ENCODE measurements at places on chromosomes 4 and X.

GRCh38 chr4:108425988-108426387 lies 194.4 kb upstream of the RPL34 start:
- DNase-seq = peak; percentile 59

- no peak for DNase-seq
Observed at GRCh38 chr4:39620551-39621313, 17.9 kb downstream of the SMIM14 start.

GRCh38 chr4:123559955-123560871 lies 163.6 kb downstream of the SPRY1 start:
- DNase-seq = no peak

- DNase-seq = no peak
Observed at GRCh38 chr4:163233321-163233720, 66.6 kb upstream of the NAF1 start.

GRCh38 chr4:97762115-97762512 lies 381.2 kb downstream of the STPG2 start:
- no peak for DNase-seq

DNA sequence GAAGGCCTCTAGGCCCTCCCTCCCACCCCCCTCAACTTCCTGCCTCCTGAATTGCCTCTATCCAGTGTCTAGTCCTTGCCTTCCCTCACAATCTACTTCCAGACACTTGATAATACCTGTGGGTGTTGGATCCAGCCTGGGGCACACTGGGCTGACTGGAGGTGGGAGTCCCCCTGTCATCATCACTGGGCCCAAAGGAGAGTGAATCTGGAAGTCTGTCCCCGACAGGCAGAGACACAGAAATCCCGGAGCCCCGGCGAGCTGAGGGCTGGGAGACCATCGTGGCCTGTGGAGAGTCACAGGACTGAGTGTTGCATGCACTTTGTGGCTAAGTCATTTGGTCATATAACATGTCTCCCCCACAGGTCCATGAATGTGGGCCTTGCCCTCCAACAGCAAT lies 8.4 kb upstream of the SYP start:
- no peak for DNase-seq

GRCh38 chr4:184369871-184370270 lies 104.5 kb downstream of the IRF2 start:
- no peak for DNase-seq

GRCh38 chrX:70769659-70770227 lies 138.8 kb downstream of the TEX11 start:
- no peak for DNase-seq

DNA sequence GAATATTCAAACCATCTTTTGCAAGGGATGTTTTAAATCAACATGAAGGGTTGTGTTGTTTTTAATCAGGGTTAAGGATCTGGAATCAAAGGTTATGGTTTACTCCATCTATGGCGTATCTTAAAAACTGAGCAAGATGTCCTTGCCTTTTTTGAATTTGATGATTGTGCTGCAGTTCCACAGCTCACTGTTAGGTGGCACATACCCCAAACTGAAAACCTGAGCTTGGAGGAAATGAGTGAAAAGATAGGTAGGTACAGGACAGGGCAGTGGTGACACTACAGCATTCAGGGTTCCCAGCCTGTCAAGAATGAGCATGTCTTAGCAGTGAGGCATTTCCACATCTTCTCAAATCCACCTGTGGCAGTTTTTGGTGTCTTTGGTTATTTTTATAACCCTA lies 13.1 kb upstream of the EOLA1 start:
- no peak for DNase-seq

- DNase-seq = no peak
Observed at GRCh38 chr4:54662901-54663585, 5.3 kb downstream of the KIT start.

DNA sequence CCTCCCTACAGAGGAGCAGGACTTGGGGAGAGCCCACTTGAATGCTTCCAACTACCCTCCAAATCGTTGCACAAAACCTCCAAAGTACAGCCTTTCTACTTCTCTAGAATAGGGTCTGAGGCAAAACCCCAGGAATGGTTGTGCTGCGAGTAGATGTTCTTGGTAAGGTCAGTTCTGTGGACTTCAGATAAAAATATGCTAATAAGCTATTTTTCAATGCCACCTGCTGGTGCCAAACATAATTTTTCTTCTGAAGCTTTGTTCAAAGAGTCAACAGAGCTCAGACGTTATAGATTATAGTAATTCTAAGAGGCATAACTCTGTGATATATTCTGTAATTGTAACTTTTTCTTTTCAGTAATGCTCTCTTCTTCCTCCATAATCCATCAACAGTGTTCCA lies 425.7 kb downstream of the GPAT3 start:
- DNase-seq = no peak

DNA sequence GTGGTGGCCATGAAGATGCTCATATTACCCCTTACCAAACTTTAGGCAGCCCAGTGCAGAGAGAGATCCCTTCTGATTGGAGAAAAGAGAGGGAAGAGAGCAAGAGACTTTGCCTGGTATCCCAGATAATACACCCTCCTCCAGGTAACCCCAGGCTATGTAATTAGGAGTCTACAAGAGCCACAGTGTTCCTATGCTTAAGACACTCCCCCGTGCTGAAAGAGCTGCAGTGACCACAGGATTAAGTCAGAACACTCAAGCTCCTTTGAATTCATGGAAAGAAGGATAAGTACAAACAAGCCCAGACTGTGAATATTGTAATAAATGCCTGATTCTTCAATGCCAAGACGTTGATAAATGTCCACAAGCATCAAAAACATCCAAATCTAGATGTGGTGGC lies 41.4 kb downstream of the PABPC4L start:
- no peak for DNase-seq

- no peak for DNase-seq
Observed at GRCh38 chr4:8160233-8160560, 1.6 kb upstream of the ABLIM2 start.

GRCh38 chrX:134572816-134573682 lies 85.2 kb downstream of the PLAC1 start:
- peak; percentile 19 for DNase-seq

DNA sequence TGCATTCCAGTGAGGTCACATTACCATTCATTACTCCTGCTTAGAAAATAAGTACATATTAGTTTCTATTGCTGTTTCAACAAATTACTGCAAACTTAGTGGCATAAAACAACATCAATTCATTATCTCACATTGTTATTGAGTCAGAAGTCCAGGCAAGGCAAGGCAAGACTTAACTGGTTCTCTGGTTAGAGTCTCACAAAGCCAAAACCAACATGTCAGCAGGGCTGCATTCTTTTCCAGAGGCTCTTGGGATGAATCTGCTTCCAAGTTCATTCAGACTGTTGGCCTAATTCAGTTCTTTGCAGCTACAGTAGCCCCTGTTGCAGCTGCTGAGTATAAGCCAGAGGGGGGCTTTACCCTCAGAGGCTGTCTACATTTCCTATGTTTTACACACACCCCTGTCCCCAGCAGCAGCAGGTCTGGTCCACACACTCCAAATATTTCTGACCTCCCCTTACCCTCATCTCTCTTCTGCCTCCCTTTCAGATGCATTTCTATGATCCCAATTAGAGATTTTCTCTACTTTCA lies 892.1 kb upstream of the EPHA5 start:
- DNase-seq = no peak

- DNase-seq = no peak
Observed at GRCh38 chrX:781224-782204, 150.9 kb downstream of the SHOX start.

DNA sequence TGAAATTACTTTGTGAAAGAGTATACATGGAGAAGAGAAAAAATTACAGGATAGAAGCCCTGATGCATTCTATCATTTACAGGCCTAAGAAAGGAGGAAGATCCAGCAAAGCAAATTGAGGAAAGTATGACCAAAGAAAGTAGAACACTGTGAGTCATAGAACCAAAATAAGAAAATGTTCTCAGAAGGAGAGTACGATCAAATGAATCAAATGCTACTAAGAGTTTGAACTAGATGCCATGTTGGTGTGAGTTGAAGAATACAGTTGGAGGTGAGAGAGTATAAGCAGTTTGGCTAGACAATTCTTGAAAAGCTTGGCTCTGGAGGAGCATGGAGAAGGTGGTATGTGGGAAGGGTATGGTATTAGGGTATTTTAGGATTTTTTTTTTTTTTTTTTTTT lies 161.8 kb downstream of the RPA4 start:
- DNase-seq = no peak

GRCh38 chr4:5399790-5400421 lies 308.5 kb downstream of the EVC2 start:
- DNase-seq = no peak

- no peak for DNase-seq
Observed at GRCh38 chr4:124536946-124537345, 175.6 kb downstream of the ANKRD50 start.

DNA sequence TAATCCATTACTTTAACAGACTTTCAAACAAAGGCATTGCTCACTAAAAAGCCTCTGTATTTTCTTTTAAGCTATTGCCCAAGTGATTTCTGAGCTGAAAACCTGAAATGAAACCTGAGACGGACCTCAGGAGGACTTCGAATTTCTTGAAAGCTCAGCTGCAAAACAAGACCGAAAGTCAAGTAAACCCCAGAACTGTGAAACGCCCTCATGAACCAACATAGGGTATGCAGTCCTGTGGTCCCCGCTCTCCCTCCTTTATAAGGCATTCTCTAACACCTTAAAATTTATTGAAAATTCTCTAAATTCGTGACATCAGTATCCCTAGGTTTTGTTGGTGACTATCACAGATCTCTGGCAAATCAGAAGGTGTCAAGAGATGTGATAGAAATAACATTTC lies 91.8 kb downstream of the SHISA3 start:
- no peak for DNase-seq

DNA sequence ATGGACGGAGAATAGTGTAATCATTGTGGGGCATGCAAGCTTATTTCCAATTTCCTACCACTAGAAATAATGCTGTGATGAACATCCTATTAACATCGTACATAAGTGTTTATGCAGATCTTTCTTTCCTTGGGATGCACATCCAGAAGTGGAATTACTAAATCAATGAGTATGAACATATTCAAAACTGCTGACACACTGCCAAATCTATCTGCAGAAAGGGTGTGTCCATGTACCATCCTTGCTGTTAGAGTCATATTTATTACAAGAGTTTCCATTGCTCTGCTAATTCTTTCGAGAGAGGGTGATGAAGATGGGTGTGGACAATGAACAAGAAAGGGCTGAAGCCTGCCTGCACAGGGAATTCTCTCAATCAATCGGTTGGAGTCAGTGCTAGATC lies 82.6 kb downstream of the GPC4 start:
- DNase-seq = no peak

DNA sequence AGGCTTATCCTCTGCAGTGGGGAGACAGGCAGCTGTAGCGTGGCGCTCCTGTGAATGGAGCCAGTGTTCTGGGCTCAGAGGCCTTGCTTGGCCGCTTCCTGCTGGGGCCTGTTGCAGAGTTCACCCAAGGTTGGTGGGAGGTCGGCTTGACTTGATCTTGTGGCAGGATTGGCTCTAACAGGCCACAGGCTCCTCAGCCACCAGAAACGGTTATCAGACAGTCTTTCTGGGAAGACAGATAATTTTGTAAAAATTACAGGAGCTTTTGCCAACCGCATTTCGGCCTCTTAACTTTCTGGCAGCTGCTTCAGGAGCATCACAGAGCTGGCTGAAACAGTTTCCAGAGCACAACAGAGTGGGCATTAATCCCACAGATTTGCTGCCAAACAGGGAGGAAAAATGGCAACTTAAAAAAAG lies 66.4 kb downstream of the DIPK2B start:
- DNase-seq = no peak

GRCh38 chrX:78769101-78769755 lies 21.7 kb downstream of the LPAR4 start:
- no peak for DNase-seq

GRCh38 chrX:15359701-15360100 lies 24.4 kb upstream of the PIGA start:
- no peak for DNase-seq

DNA sequence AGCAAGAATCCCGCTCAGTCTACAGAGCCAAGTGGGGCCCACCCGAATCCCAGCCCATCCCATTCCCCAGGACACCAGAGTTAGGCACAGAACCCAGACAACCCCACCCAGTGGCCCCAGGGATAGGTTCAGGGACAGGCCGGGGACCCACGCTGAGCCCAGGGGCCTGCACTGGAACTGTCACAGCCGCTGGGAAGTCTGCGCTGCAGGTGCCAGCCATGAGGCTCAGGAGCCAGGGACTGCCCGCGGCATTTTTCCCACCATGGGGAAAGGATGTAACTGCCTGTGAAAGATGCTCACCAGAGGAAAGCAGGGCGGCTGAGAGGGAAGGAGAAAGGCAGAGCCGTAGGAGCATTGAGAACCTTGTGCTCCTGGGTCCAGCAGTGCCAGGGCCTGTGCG lies 12.0 kb downstream of the EVC2 start:
- no peak for DNase-seq

GRCh38 chr4:17283251-17283650 lies 228.6 kb downstream of the QDPR start:
- no peak for DNase-seq

GRCh38 chrX:148755111-148755510 lies 254.7 kb downstream of the AFF2 start:
- no peak for DNase-seq

- DNase-seq = no peak
Observed at GRCh38 chrX:78748846-78749245, 1.3 kb downstream of the LPAR4 start.

- DNase-seq = no peak
Observed at GRCh38 chr4:15691346-15692135, 9.9 kb downstream of the FAM200B start.

DNA sequence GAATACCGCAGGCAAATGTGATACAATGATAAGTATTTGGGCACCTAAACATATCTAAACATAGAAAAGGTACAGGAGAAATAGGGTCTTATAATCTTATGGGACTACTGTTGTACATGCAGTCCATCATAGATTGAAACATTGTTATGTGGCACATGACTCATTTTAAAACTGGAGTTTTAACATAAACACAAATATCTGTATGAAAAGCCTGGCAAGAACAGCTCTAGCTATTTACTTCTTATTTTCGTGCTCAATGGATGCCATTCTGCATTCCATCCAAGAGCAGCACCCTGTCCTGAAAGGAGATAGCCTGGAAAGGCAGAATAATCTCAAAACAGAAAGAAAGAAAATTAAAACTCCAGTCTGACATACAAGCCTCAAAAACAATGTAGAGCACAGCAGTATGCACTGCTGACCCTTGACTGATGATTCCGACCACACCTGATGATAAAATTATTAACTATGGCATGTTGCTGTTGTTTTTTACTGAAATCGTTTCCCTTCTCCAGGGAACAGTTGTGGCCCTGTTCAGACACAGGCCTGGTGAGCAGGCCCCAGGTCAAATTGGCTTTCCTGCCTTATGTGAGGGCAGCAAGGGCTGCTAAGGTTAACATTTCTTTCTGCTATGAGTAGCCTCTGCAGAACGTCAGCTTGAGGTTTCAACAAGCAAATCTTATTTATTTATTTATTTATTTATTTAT lies 152.7 kb downstream of the APBB2 start:
- DNase-seq = no peak

- no peak for DNase-seq
Observed at GRCh38 chr4:10753856-10754402, 69.4 kb upstream of the CLNK start.

Data from HS-27A (cell line).